ENCODE measurements at places on chromosomes 2 and 18.

GRCh38 chr2:232795920-232796319, 19.6 kb upstream of the KCNJ13 start:
- DNase-seq: no peak

DNA sequence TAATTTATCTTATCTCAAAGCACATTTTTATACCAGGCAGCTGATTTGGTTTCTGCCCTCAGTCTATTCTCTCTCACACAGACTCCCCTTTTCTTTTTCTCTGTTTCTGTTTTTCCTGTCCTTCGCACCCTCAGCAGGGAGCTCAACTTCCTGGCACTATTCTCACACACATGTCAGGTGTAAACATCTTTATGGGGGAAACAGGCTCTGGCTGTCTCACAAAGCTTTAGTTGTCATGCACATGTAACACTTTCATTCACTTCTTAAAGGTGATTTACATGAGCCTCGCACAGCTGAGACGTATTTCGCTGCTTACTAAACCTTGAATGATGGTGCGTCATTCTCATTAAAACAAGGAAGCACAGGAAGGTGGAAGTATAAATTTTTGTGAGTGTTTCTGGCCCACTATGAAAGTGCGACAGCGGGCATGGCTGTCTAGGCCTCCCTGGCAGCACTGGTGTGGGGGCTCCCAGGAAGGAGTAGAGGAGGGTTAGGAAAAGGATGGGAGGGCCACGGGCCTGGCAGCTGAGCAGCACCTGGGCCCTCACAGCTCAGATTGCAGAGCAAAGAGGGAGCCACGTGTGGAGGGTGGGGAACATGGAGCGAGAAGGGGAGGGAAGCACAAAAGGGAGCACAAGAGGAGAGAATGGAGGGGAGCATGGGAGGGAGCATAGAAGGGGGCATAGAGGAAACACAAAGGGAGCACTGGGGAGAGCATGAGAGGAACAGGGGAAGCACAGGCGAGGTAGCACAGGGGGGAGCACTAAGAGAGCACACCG, 46.2 kb upstream of the SNTG2 start:
- DNase-seq: no peak

DNA sequence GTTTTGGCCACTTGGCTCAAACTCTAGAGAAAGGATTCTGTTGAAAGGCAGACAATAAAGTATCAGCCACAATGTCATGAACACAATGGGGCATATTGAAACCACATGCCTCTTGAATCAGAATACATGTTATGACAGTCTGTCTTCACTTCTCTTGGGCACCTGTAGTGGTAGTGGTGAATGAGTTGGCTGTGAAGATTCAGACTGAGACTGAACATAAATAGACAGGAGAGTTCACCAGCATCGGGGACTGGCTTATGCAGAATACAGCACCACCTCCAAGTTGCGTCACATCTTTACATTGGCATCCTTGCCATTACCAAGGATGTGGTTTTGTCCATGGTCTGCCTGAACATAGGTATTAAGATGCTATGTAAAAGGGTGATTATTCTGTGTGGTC, 336.8 kb downstream of the MYCN start:
- DNase-seq: no peak

DNA sequence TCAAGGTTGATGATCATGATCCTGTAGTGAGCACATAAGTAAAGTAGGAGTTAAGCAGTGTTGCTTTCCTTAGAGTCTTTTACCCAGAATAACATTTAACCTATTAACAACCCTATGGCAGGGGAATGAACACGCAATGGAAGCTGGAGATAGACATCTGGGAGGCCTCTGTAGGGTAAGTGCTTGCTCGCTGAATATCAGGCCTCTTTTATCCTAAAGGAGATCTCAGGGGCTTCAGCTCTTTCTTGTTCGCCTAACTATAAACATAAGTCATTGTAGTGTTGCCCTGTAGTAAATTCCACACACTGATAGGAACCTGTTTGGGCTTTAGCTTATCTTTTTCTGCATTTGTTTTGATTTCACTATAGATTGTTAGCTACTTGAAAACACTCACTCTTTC, 174.4 kb upstream of the TCF4 start:
- no peak for DNase-seq

DNA sequence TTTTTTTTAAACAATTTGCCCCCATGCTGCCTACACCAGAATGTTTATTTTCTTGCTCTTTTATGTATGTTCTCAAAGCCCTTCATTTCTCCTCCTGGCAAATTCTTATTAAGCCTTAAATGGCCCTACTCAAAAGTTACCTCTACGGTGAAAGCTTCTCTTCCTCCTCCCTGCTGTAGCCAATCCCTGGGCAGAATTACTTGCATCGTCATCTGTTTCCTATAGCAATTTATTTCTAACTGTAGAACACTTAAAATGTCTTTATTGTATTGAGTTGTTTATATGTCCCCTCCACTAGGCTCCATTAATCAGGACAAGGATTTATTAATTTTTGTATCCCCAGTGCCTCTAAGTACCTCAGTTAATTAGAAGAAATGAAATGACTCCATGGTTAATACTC, 2.5 kb upstream of the RAD51AP2 start:
- no peak for DNase-seq

DNA sequence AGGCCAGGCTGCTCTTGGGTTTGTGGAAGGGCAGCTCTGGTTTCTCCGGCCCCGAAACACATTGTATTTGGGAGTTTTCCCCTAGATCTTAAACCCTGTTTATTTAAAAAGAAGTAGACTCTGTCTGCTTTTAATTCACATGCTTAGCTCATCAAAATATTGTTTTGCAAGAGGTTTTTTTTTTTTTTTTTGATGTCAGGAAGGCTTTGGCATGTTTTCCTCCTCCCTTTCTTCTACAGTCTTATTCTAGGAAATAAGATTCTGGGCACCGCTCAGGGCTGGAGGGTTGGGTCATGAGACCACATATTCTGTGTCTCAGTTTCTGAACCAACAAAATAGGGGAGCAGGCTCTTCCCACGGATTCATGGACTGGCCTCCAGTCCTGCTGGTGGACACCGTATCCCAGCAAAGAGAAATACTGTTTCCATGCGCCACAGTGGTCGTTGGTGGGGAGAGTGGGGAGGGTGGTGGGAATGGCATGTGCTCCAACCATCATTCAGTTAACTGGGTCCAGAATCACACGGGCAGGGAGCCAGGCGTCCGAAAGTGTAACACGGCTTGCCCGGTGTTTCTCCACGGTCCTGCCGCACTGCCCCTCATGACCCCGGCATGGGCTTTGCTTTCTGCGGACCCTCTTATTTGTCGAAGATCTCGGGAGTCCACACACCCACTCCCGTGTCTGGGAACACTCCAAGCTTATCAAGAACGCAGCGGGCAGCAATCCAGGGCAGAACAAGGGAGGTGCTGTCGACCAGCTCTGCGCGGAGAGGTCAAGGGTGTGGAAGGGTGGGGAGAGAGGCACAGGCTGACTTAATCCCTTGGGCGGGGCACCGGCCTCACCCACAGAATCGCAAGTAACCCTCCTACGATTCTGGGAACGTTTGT, 176.7 kb downstream of the GLI2 start:
- DNase-seq: peak; percentile 51
